CD4-positive, alpha-beta T cell treated with Interleukin-21 for 1 hour (primary cell): ENCODE measurements at places on chromosomes 3 and 15.

GRCh38 chr15:36643551-36643950, 64.1 kb downstream of the CDIN1 start:
- DNase-seq = no peak

DNA sequence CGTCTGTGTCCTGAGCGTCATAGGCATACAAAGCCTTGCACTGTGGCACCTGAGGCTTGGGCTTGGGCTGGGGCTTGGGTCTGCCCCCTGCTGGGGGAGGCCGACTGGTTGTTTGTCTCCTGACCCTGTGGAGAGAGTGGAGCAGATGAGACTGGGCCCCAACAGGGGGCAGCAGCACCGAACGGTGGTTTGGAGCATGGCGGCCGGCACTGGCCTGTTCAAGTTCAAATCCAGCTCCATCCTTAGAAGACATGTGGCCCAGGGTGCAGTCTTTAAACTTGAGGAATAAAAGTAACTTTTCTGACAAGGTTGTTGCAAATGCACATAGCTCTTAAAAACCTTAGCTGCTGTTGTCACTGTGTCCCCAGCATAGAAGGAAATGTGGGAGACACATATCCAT, 33.3 kb downstream of the CCNB2 start:
- DNase-seq = peak; percentile 63

- no peak for DNase-seq
Measured at GRCh38 chr3:8494327-8494726, 7.3 kb upstream of the LMCD1 start.

GRCh38 chr3:56762718-56763117, 39.0 kb downstream of the ARHGEF3 start:
- no peak for DNase-seq

GRCh38 chr3:152317956-152318355, 49.2 kb downstream of the MBNL1 start:
- no peak for DNase-seq

- no peak for DNase-seq
Measured at GRCh38 chr15:65171428-65171827, 13.7 kb downstream of the CLPX start.

DNA sequence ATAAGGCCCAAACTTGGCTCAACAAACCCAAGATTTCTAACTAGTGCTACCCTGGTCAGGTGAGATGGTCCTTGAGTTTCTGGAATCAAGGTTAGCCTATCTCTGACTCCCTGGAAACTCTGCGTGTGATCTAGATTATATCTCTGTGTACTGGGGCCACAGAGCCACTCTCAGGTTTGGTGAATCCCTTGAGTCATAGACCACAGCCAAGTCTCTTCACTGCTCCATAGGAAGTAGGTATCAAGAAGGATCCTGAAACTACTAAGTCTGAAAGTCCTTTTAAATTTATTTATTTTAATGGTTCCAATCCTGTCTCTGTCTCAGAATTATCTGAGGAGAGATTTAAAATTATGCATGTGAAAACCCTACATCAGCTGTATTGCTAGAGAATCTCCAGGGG, 99.1 kb downstream of the TUSC7 start:
- DNase-seq = no peak

- DNase-seq = no peak
Measured at GRCh38 chr3:193732391-193732790, 139.4 kb downstream of the OPA1 start.

DNA sequence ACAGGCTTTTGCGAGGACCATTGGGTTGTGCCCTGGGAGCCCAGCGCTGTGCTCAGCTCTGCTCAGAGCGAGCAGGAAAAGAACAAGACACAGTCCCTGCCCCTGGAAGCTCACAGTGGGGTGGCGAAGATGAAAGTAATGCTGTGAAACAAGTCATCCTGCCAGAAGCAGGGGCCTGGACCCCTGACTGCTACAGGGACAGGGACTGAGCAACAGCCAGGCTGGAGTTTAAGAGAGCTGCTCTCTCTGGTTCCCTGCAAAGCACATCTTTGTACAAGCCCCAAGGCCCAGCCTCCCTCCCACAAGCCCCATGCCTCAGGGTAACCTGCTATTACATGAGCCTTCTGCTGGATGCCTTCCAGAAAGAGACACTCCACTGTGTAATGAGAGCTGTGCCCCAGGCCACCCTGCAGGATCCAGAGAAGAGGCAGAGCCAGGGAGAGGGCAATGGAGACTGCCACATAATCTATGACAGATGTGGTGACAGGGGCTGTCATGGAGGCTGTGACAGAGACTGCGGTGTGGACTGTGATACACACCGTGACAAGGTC, 7.1 kb upstream of the HCN4 start:
- no peak for DNase-seq

DNA sequence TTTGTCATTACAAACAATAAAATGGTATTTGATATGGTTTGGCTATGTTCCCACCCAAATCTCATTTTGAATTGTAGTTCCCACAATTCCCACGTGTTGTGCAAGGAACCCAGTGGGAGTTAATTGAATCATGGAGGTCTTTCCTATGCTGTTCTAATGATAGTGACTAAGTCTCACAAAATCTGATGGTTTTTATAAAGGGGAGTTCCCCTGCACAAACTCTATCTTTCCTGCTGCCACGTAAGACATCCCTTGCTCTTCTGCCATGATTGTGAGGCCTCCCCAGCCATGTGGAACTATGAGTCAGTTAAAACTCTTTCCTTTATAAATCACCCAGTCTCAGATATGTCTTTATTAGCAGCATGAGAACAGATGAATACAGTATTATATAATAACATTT, 15.4 kb upstream of the AADAC start:
- no peak for DNase-seq

GRCh38 chr3:99568663-99569335, 69.6 kb upstream of the COL8A1 start:
- DNase-seq = no peak

GRCh38 chr15:98865397-98866339, 141.9 kb downstream of the PGPEP1L start:
- peak; percentile 69 for DNase-seq

GRCh38 chr15:80643431-80643951, 51.6 kb upstream of the ABHD17C start:
- no peak for DNase-seq

DNA sequence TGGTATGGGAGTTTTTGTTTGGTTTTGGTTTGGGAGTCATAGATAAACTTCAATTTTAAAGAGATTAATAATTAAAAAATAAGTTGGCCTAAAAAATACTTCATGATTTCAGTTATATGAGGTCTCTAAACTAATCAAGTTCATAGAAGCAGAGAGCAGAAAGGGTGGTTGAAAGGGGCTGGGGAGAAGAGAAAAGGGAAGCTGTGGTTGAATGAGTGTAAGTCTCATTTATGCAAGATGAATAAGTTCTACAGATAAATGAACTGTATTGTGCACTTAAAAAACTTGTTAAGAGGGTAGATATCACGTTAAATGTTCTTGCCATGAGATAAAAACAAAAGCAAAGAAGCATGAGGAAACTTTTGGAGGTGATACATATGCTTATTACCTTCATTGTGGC, 188.7 kb downstream of the NSUN3 start:
- no peak for DNase-seq

- no peak for DNase-seq
Measured at GRCh38 chr3:171827836-171828458, 15.2 kb upstream of the TMEM212 start.
